ENCODE measurements at places on chromosomes 4 and X.

- DNase-seq, result no peak
These were observed 243.0 kb downstream of the PALLD start for GRCh38 chr4:168739886-168740285.

GRCh38 chr4:61992351-61992750, 792.2 kb downstream of the ADGRL3 start:
- peak; percentile 8 for DNase-seq

- no peak for DNase-seq
These were observed 1.8 kb downstream of the PCSK1N start for GRCh38 chrX:48833542-48834138.

GRCh38 chr4:37467824-37468223, 218.4 kb downstream of the RELL1 start:
- no peak for DNase-seq

DNA sequence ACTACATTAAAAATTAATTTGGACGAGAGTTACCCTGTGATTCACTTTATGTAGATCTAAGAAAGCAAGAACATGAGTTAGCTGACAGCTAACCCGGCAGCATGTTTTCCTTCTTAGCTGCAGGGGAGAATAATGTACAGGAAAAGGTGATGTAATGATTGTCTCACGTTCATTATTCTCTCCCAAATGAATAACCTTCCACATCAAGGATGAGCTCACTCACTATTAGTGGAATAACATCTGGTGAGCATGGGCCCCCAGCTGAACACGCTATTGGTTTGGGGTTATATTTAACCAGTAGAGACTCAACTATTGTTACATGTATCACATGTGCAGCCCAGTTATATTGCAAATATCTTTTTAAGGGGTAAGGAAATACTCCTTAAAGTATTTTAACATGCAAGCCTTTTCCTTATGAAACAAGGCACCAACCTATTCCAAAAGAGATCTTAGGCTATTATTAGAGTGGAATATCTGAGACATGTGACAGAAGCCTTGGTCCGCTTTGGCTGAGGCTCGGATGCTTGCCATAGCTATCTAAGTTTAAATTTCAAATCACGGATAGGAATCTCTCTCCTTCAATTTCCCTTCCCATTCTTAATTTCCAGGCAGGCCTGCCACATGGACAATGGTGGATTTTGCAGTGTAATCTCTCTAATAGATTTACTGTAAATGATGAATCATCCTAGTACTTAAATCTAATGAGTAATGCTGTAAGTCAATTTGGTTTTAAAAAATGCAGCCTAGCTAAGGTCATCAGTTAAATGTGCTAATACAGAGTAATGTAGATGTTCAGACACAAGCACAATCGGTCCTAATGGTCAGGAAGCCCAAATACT, 99.0 kb upstream of the OTUD4 start:
- no peak for DNase-seq

DNA sequence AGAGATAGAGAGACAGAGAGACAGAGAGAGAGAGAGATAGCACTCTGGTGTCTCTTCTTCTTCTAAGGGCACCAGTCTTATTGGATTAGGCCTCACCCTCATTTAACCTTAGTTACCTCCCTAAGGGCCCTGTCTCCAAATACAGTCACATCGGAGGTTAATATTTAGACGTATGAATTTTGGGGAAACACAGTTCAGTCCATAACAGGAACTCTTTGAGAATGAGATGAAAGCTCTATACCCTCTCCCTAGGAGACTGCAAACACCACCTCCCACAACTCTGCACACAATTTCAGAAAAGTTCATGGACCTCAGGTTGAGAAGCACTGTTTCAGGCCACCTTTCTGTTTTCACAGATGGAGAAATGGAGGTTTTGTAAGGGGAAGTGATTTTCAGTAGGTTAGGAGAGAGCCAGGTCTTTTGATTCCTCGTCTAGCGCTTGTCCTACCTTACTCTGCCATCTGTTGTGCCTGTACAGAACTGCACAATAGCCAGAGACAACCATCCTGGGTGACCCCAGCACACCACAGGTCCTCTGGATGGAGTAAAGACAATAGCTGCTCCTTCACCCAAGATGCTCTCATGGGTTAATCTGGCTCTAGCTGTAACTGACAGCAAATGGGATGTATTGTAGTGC, 16.9 kb upstream of the LOC101059915 start:
- no peak for DNase-seq

Data from neural progenitor cell (in vitro differentiated cells).